A549 (cell line): ENCODE measurements at places on chromosomes 1 and 21. TPM values are rescaled to one million over a fixed set of nuclear protein-coding genes. Genes with fewer than 3 reads are reported as not detected.
A peak's percentile ranks its signal among the peaks of the same experiment; 100 is the strongest.

DNA sequence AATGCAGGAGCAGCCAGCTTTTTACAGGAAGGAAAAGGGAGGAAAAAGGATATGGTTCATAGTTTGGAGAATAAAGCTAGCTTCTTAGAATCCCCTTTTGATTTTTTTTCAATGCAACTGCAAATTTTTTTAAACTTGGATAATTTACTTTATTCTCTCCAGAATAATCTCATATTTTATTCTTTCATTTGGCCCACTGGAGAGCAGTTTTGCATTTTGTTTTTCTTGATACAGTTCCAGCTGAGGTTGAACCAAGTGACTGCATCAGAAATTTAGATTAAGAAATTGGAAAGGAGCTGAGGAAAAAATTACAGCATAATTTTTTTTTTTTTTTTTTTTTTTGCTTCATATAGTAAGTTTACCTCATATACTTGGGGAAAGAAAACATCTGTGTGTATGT, 22.8 kb downstream of the GABPA start:
- DNase-seq = no peak

DNA sequence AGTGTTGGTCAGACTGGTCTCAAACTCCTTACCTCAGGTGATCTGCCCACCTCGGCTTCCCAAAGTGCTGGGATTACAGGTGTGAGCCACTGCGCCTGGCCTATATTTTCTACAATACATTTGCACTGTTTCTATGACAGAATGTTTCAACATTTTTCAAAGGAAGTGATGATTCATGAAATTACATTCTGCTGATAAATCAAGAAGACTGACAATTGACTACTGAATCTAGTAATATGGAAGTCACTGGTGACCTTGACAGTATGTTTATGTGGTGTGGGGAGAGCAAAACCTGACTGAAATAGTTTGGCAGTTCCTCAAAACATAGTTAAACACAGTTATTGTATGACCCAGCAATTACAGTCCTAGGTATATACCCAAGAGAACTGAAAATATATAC, 18.1 kb downstream of the LRIF1 start:
- DNase-seq = no peak

DNA sequence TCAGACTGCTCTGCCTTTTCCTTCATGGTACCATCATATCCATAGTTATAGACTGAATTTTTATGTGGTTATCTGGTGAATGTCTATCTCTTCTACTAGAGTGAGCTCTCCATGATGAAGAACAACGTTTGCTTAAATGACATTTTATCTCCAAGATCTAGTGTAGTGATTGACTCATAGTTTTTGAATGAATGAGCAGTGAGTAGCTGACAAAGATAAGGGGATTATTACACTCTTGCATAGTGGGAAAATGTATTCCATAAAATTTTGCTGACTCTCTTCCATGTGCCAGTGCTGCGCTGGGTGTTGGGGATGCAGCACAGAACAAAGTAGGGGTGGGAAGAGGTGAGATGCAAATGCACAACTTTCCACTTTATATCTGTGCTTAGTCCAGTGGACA, 147.7 kb downstream of the TGFB2 start:
- DNase-seq = no peak

DNA sequence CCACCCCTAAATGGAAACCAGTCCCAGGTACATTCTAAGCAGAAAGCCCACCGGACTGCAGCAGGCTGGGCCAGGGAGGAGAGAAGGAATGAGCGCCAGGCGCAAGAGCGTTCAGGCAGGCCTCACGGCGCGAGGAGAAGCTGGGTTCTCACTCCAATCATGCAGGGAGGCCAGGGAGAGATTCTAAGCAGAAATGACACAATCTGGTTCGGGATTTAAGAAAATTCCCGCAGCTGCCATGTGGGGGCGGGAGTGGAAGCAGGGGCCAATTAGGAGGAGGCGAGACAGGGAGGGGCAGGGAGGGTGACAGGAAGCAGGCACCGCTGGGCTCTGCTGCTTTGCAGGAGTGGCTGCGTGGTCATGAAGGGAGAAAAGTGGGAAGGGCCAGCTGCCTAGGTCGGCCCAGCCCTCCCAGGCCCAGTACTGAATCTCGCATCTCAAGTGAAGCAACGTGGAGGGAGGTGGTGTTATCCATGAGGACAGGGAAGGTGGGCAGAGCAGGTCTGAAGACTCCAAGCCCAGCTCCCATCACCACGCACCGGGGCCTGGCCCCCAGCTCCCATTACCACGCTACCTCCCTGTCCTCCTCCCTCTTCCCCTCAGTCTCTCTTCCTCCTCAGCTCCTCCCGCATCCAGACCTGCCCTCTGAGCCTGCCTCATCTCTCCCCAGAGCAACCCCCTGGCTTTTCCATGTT, 11.8 kb downstream of the NPHP4 start:
- DNase-seq = no peak

DNA sequence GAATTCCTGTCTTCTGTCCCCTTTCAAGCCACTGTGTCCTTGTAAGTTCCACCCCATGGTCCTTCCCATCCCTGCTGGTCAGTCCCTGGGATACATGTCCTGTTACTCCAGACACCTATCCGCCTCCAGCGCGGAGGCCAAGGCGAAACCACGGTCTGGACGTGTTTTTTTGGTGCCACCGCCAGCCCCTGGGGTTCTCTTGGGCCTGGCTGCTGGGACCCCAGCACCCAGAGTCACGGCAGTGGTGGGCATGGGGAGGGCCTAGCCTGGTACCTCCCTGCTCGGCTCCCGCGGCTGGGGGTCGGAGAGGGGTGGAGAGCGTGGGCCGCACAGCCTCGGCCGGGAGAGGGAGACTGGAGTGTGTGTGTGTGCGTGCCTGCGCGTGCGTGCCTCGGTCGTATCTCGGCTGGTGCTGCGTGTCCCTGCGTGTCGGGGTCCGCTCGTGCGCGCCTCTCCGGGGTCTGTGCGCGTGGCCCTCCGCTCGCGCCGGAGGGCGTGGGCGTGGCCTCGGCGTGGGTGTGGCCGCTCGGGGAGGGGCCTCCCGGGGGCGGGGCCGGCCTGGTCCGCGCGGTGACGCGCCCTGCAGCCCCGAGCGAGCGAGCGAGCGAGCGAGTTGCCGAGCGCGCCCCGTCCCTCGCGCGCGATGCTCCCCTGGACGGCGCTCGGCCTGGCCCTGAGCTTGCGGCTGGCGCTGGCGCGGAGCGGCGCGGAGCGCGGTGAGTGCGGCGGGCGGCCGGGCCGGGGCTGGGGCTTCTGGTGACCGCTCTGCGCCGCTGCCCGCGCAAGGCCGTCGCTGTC, at the start of gene VWA1:
Gene VWA1, plus strand, starts transcription at position 585 of the 798 bp plus-strand sequence. Its CDS starts 59 bp downstream, at position 644.
- no peak for DNase-seq

DNA sequence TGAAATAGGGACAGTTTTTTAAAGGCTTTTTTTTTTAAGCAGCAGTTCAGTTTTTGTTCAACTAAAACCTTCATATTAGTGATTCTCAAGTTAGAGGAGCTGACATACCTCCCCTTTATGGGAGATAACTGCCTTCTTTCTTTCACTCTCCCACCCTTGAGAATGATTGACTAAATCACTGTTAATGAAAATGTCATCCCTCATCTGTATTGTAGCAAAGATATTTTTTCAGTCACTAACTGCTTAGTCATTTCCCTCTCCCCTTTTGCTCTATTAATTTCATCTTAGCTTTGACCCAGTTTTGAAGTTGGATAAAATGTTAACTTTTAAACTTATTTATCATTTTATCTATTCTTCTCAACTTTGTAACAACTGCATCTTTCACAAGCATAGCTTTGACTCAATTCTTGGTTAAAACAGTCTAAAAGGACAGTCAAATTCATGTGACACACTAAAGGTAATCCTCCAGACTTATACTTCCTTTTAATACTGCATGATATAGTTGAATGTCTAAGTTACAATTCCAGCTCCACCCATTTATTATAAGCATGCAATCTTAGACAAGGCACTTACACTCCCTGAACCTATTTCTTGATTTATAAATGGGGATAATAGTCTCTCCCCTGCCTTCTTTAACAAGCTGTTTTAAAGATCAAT, 17.1 kb downstream of the CAPZA1 start:
- DNase-seq = no peak

DNA sequence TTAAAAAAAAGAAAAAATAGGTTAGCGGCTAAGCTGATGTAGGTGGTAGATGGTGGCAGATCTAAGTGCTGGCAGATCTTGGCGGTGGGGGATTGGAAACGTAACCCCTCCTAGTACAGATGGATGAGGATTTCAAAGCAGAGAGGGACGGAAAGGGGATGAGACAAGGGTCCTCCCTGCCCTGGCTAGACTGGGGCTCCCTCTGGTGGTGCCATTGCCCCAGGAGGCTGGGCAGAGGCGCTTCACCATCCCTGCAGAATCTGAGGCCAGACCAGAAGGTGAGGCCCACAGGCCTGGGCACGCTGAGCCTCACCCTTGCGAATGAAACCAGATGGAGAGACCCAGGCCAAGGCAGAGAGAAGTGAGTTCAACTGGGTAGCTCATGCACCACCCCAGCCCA, 7.0 kb upstream of the PLEKHA6 start:
- DNase-seq = peak; percentile 24

DNA sequence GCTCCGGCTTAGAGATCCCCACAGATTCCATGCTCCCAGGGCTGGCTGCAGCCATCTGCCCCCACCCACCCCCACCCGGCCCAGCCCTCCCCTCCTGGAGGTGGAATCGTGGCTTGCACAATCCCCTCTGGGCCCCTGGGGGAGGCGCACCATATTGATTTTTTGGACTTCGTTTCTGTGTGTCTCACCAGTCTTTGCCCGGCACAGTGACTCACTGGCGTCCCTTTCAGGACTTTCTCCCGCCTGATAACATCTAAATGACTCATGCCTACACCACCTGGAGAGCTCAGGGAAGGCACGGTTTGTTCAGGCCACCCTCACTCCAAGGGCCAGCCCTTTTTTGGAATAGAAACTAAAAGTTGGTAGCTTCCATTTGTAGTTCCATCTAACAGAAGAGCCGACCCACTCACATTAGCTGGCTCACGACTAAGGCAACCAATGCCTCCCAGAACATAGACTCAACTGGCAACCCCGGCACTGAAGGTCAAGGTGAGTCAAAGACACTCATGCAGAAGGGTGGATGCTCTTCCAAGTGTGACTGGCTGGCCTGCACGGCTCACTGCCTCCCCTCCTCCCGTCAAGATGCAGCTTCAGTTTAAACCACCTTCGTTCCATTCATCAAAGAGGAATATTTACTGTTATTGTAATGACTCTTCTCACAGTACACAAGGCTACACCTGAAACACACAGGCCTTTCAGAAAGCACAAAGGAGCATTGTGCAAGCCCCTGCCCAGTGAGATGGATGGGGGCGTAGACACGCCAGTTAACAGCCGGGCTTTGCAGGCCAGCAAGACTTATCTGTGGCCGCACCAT, 18.1 kb upstream of the ETS2 start:
- peak; percentile 90 for DNase-seq

GRCh38 chr21:42650441-42651421, 2.7 kb upstream of the PDE9A start:
- DNase-seq = no peak

- no peak for DNase-seq
These were observed at the start of gene PRRX1 for GRCh38 chr1:170664093-170664827. TSS of gene PRRX1 (plus strand) at chr1:170664131. CDS start at chr1:170664219, 88 bp downstream.

GRCh38 chr1:44672961-44673674, 1.2 kb downstream of the TMEM53 start:
- no peak for DNase-seq

- peak; percentile 85 for DNase-seq
These were observed 66.5 kb upstream of the LRRN2 start for GRCh38 chr1:204751883-204752687.

DNA sequence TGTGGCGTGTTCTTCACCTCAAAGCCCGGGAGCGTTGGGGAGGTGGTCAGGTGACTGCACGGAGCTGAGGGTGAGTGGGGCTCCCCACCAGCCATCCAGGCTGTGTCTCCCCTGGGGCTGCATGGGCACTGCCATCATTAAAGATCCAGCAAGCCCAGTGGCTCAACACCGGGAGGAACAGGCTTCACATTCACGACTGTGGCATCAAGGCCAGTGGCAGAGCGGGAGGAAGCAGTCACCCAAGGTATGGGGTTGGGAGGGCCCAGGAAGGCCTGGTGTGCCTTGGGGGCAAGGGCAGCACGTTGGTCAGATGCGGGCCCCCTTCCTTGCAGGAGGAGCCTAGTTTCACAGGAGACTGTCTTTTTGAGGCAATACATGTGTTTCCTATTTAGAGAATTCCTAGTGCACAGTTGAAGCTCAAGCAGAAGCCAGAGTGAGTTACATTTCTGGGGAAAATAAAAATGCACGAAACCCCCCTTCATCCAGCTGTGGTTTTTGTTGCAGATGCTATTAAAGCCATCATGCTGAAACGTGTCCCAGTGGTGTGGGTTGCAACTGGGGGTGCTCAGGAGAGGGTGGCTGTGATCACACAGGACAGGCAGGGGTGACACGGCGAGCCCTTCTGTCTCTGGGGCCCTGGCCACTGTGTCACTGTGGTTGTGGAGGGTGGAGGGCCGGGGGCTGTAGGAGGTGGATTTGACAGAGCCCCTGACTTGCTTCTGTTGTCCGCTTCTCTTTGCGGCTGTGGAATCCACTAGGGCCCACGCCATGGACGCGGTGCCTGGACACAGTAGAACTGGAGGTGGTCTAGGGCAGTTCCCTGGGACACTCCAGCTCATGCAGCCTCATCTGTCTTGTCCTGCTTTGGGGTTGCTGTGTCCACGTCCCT, 34.1 kb downstream of the SNAP47 start:
- DNase-seq = no peak

- peak; percentile 50 for DNase-seq
These were observed 596 bp downstream of the TOR3A start for GRCh38 chr1:179082333-179082998.

- DNase-seq = no peak
These were observed 12.0 kb downstream of the CAPN2 start for GRCh38 chr1:223724376-223724775.

DNA sequence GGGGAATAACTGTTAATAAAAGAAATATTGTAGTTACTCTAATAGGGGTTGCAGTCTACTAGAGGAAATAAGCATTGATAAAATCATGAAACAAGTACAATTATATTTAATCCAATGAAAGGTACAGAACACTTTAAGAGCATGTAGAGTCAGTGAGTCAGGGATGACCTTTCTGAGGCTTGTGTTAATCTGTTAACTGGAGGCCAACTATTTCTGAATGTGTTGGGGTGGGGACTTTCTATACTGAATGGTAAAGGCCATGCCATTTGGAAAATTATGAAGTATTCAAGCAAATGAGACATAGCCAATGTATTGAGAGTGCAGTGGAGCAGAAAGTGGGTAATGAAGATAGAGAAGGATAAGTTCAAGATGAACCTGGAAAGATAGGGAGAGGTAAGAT, 646.2 kb downstream of the ADGRL2 start:
- no peak for DNase-seq

- DNase-seq = peak; percentile 25
These were observed 10.0 kb upstream of the LRRC8C start for GRCh38 chr1:89622895-89623294.

DNA sequence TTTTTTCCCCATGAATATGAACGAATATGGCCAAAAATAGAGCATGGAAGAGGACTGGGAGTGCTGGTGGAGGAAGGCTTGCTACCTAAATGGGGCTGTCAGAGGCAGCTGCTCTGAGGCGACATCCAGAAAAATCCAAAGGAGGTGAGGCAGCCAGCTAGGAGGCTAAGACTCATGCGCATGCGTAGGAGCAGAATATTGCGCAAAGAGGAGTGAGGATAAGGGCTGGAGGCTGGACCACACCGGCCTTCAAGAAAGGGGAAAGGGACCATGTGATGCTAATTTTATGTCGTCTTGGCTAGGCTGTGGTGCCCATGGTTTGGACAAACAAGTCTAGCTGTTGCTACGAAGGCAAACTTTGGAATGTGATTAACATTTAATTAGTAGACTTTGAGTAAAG, 30.5 kb downstream of the HEYL start:
- no peak for DNase-seq

The HAPLN2 gene
- 0.10 to 0.16 TPM (median 0.13 TPM) in 3 replicates for polyA plus RNA-seq

The FAF1 gene
- 29.9 to 31.7 TPM (median 31.2 TPM) in 3 replicates for polyA plus RNA-seq

The GLMP gene
- polyA plus RNA-seq = 23.0 to 32.5 TPM (median 29.0 TPM) in 3 replicates

The KCNA10 gene
- polyA plus RNA-seq = not detected in 3 replicates

The ASTN1 gene
- polyA plus RNA-seq = not detected in 3 replicates

The WNT9A gene
- polyA plus RNA-seq = 1.2 TPM in 3 replicates

The DTL gene
- polyA plus RNA-seq = 22.0 to 25.1 TPM (median 22.3 TPM) in 3 replicates

The ASPM gene
- polyA plus RNA-seq = 18.1 to 20.2 TPM (median 19.0 TPM) in 3 replicates
